ENCODE measurements at places on chromosomes 2 and 18. TPM values are rescaled to one million over a fixed set of nuclear protein-coding genes. Genes with fewer than 3 reads are reported as not detected.

GRCh38 chr2:238589591-238590460, 163.1 kb downstream of the ASB1 start:
- DNase-seq: no peak

DNA sequence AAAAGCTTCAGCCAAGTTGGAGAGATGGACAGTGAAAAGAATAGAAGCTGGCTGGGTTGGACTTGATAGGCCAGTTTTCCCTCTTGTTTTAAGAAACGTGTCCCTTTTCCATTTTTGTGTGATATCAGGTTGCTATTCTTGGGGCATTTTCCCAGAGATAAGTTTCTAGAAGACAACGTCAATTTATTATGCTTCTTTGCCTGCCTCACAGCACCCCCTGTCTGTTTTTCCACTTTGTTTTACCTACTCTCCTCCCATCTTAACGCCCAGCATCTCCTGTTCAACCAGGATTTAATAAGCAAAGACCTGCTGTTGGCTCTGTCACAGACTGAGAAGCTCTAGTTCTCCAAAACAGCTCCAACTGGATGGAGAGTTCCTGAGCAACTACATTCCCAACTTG, 317.8 kb upstream of the ZNF521 start:
- DNase-seq: no peak

DNA sequence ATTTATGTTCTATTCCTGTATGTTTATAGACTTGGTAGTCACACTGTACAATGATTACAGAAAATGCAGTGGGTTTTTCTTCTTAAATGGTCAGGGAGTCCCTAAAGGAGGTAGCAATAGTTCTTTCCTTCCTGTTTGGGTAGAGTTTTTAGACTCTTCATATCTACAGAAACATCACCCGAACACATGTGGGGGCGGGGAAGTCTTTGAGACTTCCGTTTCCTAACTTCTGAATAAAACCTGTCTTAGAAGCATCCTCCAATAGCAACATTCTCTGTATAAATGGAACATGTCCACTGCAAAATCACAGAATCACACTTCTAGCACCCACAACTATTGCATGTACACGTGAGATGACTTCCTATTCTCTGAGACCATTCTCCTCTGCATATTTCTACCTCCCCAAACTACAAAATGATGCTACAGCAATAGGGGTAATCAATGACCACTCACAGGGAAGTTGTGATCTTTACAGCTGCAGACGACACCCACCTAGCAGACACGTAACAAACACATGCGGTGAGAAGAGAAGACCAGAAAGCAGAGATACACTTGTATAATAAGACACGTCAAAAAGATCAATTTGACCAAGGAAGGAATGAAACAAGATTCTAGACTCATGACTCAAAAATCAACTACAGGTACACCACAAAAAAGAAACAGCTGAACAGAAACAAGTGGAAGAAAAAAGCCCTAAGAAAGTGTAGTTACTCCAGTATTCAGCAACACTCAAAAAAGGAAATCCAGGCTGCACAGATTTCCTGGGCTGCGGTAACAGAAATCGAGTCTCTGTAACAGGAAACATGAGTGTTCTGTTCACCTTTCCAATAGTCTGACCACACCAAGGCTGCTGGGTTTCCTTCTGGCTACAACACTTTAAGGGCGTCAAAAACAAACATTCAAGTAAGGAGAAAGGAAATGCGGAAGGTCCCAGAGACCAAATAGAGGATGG, 120.4 kb downstream of the ZNF516 start:
- DNase-seq: peak; percentile 50

- DNase-seq: no peak
These were observed 75.0 kb upstream of the SCN1A start for GRCh38 chr2:166202778-166203177.

- DNase-seq: no peak
These were observed 28.1 kb upstream of the SATB2 start for GRCh38 chr2:199485732-199486335.

DNA sequence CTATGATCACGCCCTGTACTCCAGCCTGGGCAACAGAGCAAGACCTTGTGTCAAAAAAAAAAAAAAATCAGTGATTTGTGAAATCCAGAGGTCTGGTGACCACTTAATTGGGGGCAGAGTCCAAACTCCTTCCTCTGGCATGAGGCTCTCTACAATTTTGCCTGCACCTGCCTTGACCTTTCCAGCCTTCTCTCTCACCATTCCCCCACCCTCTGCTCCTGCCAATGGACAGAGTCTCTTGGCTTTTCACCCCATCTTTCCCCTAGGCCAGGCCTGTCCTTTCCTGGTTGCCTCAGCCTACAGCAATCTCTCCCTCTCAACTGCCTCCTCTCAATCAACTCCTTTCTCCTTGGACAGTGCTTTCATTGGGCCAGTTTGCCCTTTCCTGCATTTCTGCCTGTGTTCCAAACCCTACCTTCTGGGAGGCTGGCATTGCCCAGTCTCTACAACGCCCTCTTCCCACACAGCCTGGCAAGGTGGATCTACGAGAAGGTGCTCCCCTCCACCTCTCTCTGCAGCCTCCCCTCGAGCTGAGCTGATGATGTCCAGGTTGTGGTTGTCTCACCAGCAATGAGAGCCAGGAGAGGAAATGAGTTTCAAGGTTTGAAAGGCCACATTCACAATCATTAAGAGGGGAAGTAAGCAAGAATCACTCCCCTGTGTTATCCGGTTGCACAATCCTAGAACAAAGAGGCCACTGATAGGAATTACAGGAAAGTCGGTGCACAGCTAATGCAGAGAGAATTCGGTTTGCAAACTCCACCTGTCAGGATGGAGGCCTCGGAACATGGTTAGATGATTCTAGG, 39.5 kb upstream of the NPAS2 start:
- DNase-seq: no peak

PER2 gene
- 45.7 TPM for total RNA-seq

DNA sequence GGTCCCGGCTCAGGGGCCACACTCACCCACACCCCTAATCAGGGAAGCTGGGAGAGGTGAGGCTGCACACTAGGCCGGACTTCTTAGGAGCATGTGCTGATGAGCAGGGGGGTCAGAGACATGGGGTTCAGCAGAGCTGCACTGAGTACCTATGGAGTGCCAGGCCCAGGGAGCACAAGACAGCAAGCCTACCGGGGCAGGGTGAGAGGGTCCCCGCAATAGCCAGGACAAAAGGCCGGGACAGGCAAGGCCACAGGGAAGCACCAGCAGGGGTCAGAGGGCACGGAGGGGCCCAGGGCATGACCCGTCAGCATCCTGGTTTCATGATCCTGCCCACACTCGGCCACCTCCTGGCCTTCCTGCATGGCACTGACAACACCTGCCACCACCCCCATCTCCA, 73.5 kb downstream of the TNS1 start:
- no peak for DNase-seq

EPHA4 gene
- total RNA-seq: 68.6 TPM

DSG4 gene
- total RNA-seq: not detected

DNA sequence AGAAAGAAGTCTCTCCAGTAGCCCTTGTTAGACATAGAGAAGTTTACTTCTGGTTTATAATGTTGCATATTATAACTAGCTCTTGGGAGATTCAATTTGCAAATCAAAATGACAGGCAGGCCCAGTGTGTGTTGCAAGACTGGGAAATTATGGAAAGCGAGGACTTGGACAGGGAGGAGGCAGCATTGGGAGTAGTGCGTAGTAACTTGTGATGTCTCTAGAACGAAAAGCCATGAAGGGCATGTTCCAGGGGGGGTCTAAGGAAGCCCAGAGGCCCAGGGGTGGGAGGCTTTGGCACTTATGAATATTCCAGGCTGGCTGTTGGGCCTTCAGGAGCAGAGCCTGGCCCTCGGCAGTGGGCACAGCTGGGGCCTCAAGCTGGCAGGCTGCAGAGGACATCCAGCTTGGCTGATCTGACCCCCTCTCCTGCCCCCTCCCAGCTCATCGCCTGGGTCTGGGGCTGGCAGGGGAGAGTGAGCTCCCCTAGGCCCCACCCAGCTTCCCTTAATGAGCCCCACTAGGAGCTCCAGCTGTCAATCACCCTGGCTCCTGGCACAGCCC, 55.3 kb upstream of the TCF7L1 start:
- DNase-seq: no peak

PASK gene
- 329 TPM for total RNA-seq

GRCh38 chr2:233413046-233413445, 58.8 kb downstream of the DGKD start:
- DNase-seq: no peak

- no peak for DNase-seq
These were observed 112.8 kb downstream of the CELF4 start for GRCh38 chr18:37452682-37453385.

DNA sequence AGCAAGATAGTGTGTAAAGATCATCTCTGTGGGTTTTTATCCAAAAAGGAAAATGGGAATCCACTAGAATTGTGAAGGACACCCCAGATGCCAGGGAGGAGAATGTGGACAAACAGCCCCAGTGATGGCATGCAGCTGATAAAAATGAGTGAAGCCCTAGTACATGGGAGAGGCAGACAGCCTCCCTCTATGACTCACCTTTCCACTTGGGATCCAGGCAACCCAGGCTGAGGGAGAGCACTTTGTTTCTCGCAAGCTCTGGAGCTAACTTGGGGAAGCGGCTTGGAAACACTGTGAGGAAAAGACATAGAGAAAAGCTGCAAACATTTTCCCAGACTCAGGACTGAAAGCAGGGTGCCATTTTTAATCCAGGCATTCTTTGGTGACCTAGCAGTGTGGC, 5.3 kb upstream of the FLACC1 start:
- no peak for DNase-seq

ERICH2 gene
- not detected for total RNA-seq

All from CD8-positive, alpha-beta T cell (primary cell).